Smooth muscle cell of the umbilical artery (primary cell): ENCODE measurements at places on chromosomes 3 and 15. TPM values are rescaled to one million over a fixed set of nuclear protein-coding genes. Genes with fewer than 3 reads are reported as not detected.

The CCR5 gene
- total RNA-seq, result not detected in 2 replicates

The P2RY13 gene
- not detected in 2 replicates for total RNA-seq

The GRIP2 gene
- total RNA-seq, result under 0.01 and 0.09 TPM in 2 replicates

The GREM1 gene
- total RNA-seq, result 41.6 and 185 TPM in 2 replicates

The IGDCC3 gene
- not detected in 2 replicates for total RNA-seq

The KCNAB1 gene
- total RNA-seq, result under 0.01 and 3.5 TPM in 2 replicates

The CACNA2D2 gene
- total RNA-seq, result 0.05 TPM in 1 of 2 replicates, not detected in the other

The GOLGA6L1 gene
- total RNA-seq, result not detected in 2 replicates

The HRG gene
- total RNA-seq, result not detected in 2 replicates

The TTLL13 gene
- total RNA-seq, result 0.14 TPM in 1 of 2 replicates, not detected in the other

The IQCB1 gene
- total RNA-seq, result 13.4 and 28.0 TPM in 2 replicates

The SIDT1 gene
- total RNA-seq, result not detected in 2 replicates

The SUSD5 gene
- 1.5 and 3.9 TPM in 2 replicates for total RNA-seq

The FMN1 gene
- total RNA-seq, result under 0.01 and 0.88 TPM in 2 replicates

The FGF12 gene
- not detected in 2 replicates for total RNA-seq

The LRRN1 gene
- not detected in 2 replicates for total RNA-seq

The EOMES gene
- total RNA-seq, result not detected in 2 replicates

The NANOGP8 gene
- not detected in 2 replicates for total RNA-seq

The EFHB gene
- 0.42 and 0.59 TPM in 2 replicates for total RNA-seq

The C2CD4A gene
- not detected in 2 replicates for total RNA-seq

The GOLGA8R gene
- 1.2 and 3.3 TPM in 2 replicates for total RNA-seq

The FBXL22 gene
- total RNA-seq, result 0.59 and 0.69 TPM in 2 replicates

The HRH1 gene
- total RNA-seq, result 17.5 and 28.3 TPM in 2 replicates

The P2RY14 gene
- total RNA-seq, result not detected in 2 replicates

The NUP210 gene
- 0.09 and 0.30 TPM in 2 replicates for total RNA-seq

The RARRES1 gene
- total RNA-seq, result 10.9 and 43.9 TPM in 2 replicates

The DGKG gene
- 3.9 and 6.7 TPM in 2 replicates for total RNA-seq

The DUOXA1 gene
- not detected in 2 replicates for total RNA-seq

The EPHA6 gene
- total RNA-seq, result not detected in 2 replicates

The ZPLD1 gene
- total RNA-seq, result 0.42 and 0.59 TPM in 2 replicates

The C15orf39 gene
- 2.7 and 6.4 TPM in 2 replicates for total RNA-seq

The GOLGA8O gene
- total RNA-seq, result not detected in 2 replicates

The GOLGA8H gene
- total RNA-seq, result 0.09 TPM in 1 of 2 replicates, not detected in the other

The PFKFB4 gene
- total RNA-seq, result 44.6 and 46.0 TPM in 2 replicates

The VGLL3 gene
- 19.3 and 36.5 TPM in 2 replicates for total RNA-seq

The MAP3K13 gene
- total RNA-seq, result 15.8 and 19.3 TPM in 2 replicates

The FRMD5 gene
- 6.5 and 16.5 TPM in 2 replicates for total RNA-seq

The KLHL40 gene
- not detected in 2 replicates for total RNA-seq

The MED12L gene
- 0.42 and 0.89 TPM in 2 replicates for total RNA-seq

The IGSF10 gene
- 0.59 and 1.6 TPM in 2 replicates for total RNA-seq

The RPS17 gene
- total RNA-seq, result 635 and 1,638 TPM in 2 replicates

The XXYLT1 gene
- 21.9 and 25.8 TPM in 2 replicates for total RNA-seq

The AQP9 gene
- not detected in 2 replicates for total RNA-seq

The ACTRT3 gene
- 3.4 and 4.8 TPM in 2 replicates for total RNA-seq
